ENCODE measurements at places on chromosomes 3 and 15.

DNA sequence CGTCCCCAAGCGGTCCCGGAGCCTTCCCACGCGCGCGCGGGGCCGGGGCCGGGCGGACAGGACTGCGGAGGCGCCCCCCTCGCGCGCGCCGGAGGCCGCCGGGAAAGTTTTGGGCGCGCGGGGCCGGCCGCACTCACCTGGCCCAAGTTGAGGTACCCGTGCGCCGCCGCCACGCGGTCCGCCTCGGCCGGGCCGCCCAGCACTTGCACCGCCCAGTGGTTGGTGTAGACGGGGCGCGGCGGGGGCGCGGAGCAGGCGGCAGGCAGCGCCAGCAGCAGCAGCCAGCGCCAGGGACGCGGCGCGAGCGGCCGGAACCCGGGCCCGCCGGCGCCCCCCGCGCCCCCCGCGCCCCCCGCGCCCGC is 289 bp downstream of the PCSK6 start:
- peak; percentile 50 for DNase-seq

- DNase-seq, result no peak
Observed at GRCh38 chr3:155753038-155753639, 8.3 kb upstream of the PLCH1 start.

DNA sequence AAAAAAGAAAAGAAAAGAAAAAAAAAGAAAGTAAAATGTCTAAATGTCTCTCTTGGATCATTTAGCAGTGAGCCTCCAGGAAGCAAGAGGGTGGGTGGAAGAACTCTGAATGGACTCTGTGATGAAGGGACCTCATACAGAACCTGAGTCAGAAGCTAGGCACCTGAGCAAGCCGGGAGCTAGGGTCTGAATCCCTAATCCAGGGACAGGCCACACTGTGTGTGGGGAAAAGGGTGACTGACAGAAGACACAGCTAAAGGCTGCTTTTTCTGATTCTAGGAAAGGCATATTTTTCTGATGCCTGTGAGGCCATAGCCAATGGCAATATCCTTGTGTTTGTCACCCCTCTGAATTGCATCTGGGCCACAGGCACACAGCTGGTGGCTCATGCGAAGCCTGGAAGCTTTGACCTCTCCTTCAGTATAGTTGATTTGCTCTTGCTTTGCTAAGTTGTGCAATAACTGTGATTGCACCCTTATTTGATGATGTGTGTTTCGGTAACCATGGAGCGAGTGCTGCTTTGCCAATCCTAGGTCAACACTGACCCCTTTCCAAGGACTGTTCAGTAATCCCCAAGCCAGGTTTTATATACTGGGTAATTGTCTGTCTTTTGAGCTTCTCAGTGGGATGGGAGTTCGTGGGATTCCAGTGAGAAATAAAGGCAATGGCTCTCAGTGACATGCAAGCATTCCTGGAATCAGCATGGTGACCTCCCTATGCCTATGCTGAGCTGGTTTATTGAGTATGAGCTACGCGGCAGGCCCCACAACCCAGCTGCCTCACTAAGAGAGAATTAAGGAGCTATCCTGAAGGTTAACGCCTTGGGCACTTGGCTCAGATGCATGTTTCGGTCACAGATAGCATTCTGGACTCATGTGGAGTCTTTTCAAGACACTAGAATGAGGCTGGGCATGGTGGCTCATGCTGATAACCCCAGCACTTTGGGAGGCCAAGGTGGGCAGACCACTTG is 49.0 kb upstream of the OSBPL11 start:
- DNase-seq, result no peak

DNA sequence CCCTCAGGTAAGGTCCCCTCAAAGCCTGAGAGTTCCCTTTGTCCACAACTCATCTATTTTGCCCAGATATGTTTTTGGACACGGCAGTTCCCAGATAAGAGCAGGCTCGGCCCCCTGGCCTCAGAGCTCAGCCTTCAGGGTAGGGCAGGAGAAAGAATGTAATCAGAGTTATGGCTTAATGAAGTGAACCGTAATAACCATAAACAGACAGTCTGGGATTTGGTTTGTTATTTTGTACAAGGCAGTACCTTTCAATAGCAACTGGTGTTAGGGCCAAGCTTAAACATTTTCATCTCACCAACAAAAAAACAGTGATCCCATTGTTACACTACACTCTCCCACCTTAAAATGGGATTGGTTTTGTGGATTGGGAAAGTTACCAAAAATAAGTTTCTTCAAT is 12.2 kb upstream of the ALDH1A3 start:
- DNase-seq, result no peak

DNA sequence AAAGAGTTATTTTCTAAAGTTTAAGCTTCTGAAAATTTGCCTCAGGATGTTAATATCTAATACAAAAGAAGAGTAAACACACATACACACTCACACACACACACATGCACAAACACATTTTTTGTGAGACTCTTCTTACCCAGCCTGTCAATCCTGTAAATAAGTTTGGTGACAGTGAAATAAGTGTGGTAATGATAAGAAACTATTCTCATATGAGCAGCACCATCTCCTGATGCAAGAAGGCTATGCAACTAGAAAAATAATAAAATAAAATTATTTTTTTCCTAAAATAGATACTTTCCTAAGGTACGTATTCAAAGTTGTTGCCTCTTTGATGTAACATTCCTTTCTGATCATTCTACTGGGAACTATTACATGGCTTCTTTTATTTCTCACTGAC is 155.1 kb downstream of the MECOM start:
- no peak for DNase-seq

GRCh38 chr15:30650012-30650929 is 24.3 kb downstream of the ARHGAP11B start:
- DNase-seq, result no peak

DNA sequence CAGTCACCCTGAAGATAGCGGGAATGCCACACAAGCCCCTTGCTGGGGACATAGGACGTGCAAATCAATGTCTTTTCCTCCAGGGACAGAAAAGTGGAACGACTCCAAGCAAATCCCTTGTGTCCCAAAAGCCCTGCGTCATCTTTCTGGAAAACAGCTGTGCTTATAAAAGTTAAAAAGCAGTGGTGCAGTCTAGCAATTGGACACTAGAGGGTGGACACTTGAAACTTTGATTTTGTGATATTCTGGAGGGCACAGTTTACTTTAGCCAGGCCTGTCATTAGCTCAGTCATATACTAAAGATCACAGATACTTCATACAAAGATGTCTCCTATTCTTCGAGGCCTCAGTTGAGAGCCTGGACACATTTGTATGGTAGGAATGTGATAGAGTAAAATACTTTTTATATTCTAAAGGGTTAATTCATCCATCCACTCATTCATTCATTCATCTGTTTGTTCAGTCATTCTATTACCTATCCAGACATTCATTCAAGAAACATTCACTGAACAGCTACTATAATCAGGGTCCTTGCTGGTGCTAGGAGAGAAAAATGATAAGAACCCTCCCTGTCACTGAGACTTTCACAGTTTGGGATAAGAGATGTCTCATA is 63.8 kb upstream of the ANKRD34C start:
- no peak for DNase-seq

DNA sequence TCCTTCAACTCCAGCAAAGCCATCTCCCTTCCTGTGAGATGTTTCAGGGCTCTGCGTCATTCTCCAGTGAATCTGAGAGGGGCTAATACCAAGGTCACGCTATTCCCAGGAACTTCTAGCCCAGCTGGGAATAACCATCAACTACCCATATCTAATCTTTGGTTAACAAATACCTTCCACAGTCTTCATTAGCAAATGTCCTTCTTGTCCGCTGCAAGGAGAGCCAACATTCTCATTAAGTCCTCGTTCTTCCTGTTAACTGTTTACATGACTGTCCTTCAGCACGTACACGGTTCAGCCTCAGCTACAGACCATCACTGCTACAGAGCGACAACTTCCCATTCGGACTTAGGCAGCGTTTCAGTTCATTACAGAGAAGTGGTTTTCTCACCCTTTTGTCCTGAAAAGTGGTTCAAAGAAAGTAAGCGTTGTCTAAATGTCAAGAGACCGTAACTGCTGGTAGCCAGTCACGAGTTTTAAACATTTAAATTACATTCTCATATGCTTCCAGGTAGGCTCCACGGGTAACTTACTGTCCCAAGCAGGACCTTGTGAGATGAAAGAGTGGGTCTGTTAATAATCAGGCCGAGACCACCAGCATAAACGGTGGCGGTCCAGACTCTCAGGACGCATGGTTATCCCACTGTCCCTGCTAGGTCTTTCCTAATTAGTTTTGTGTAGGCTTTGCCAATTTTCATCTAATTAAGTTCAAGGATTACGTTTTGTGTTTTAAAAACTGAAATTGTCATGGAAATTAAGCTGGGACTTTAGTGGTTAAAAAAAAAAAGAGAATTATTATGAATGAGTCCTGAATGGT is 63.8 kb downstream of the CHSY1 start:
- DNase-seq, result no peak

DNA sequence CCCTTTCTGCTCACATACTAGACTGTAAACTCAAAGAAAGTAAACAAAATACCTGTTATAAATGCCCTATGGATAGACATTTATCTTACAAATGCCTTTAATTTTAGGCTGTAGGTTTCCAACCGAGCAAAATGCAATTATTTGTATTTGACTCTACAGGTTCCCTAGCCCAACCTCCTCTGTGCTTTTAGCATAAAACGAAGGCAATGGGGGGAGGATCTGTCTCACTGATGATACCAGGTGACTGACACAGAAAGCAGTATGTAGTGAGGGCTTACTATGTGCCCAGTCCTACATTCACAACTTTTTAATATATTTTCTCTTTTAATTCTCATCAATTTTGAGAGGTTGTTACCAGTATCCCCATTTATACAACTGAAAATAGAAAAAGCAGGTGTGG is 87.4 kb downstream of the OXNAD1 start:
- no peak for DNase-seq

- no peak for DNase-seq
Observed at GRCh38 chr15:70061696-70062270, 35.9 kb downstream of the TLE3 start.
